IPS-NIHi11 (cell line): ENCODE measurements at places on chromosomes 6 and 20.
A peak's percentile ranks its signal among the peaks of the same experiment; 100 is the strongest.

GRCh38 chr6:136284909-136285308 is 4.7 kb downstream of the BCLAF1 start:
- no peak for DNase-seq

DNA sequence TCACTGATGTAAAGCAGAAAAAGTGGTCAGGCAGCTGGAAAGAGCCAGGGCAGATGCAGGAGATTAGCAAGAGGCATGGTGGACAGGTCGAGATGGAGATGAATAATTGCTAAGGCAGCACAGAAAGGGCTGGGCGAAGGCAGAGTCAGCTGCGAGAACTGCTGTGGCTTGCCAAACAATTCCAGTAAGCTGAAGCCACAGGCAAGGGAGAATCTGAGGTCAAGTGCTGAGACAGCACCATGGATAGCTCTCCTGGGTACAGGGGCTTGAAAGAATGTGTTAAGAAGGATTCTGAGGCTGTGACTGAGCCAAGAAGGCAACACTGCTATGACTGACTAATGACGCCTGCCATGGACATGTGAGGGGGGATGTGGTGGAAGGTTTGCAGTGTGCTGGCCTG is 220.8 kb upstream of the FOXA2 start:
- peak; percentile 65 for DNase-seq

GRCh38 chr20:57625978-57626377 is 5.8 kb upstream of the ZBP1 start:
- DNase-seq, result no peak

- DNase-seq, result no peak
Observed at GRCh38 chr6:40444811-40445210, 142.4 kb downstream of the LRFN2 start.

DNA sequence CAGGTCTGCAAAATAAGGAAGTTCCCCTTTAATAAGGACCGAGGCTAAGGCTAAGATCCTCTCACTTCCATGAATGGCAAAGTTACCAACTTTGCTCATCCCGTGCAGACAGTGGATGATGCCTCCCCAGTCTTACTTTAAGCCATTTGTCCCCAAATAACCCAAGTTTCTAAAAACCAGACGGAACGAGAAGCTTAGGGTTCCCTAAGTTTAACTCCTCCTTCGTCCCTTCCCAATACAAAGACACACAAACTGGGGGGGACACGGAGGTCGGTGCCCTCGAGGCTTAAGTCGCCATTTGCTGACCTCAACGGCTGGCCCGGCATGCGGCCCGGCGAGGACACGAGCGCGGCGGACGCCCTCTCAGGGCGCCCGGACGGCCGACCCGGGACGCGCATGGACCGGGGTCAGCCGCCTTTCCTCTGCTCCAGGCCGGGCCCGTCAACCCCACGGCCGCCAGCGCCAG is 527 bp downstream of the FBXO30 start:
- DNase-seq, result peak; percentile 28

- no peak for DNase-seq
Observed at GRCh38 chr6:31352683-31353383, 4.1 kb downstream of the HLA-B start.

GRCh38 chr20:23008667-23009066 is 26.4 kb upstream of the SSTR4 start:
- no peak for DNase-seq

DNA sequence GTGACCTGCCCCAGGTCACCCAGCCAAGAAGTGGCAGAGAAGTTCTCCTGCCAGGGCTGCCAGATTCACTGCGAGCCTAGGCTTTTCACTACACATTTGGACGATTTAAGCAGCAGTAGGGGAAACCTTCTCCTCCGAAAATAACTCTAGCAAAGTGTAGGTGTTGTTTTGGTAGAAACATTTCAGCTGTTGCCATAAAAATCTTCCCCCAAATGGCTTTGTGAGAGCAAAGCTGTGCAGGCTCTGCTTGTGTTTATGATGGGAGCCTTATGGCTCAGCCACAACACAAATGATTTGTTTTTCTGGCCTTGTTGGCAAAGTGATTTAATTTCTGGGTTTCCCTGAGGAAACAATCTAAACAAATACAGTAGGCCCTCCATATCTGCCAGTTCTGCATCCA is 81.8 kb downstream of the PLCB4 start:
- no peak for DNase-seq
